ENCODE measurements at places on chromosomes 6 and 20.
A peak's percentile ranks its signal among the peaks of the same experiment; 100 is the strongest.

DNA sequence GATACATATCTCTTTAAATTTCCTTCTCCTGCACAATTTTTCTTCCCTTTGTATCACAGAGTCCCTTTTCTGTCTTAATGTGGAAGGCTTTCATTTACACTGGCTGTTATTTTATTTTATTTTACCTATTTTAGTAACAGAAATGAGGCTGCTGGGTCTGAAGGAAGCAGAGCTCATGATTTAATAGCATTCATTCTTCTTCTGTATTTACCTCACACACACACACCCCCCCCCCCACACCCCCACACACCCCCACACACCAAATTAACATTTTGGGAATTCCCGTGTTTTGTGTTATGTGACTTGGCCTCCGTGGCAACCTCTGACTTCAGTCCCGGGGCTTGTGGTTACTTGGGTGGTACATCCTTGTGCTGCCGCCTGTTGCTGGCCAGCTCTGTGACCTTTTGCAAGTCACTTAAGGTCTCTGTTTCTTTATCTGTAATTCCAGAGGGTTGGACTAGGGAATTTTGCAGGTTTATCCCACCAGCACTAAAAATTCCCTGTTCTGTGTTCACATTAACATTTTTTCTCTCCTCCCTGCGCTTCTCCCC, 108.8 kb downstream of the TIAM2 start:
- peak; percentile 39 for DNase-seq

- no peak for DNase-seq
Observed at GRCh38 chr20:54048481-54048880, 21.9 kb downstream of the BCAS1 start.

GRCh38 chr20:44600758-44601201, 18.4 kb downstream of the PKIG start:
- no peak for DNase-seq

DNA sequence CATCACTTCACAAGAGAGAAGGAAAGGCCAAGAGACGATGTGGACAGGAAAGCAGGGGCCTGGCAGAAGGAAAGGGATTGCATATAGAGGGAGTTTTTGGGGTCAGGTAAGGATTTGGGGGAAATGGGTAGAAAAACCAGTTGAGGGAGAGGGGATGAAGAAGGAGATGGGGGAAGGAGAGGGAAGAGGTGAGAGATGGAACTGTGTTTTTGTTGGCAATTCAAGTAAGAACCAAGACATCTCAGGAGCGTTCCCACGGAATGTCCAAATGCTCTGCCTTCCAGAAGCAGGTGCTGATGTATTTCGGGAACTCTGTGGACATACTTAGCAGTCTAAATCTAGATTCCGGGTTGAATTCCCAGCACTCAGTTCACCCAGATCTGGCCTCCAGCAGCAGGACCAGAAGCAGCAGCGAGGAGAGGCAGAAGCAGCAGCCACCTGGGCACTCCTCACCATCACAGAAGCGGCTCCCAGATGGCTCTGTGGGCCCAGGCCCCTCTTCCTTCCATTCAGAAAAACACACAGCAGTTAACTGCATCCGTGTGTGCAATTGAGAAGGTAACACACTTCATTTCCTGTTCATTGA, 88.8 kb downstream of the DZANK1 start:
- no peak for DNase-seq

- no peak for DNase-seq
Observed at GRCh38 chr6:13560651-13561044, 13.8 kb upstream of the SIRT5 start.

DNA sequence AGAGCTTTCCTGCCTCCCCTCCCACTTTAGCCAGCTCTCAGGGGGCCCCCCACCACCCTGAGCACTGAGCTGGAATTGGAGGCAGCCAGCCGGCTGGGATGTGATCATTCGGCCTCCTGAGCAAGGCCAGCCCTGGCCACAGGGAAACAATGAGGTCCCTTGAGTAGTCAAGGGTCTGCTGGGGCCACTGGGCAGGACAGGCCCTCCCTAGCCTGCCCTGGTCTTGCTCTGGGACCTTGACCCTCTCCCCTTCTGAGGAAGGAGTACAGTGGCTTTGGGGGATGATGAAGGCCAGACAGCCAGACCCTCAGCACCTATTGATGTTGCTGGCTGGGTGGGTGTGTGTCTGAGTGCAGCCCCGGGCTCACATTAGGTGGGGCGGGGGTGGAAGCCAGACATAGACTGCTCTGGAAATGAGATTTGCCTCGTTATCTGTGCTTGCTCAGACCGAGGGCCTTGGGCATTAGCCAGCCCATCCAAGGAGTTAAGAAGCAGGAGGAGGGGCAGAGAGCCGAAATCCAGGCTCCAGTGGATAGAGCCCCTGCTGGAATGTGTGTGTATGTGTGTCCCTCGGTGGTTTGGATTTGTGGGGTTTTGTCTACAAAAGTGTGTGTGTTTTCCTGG, 21.3 kb downstream of the CD40 start:
- no peak for DNase-seq

DNA sequence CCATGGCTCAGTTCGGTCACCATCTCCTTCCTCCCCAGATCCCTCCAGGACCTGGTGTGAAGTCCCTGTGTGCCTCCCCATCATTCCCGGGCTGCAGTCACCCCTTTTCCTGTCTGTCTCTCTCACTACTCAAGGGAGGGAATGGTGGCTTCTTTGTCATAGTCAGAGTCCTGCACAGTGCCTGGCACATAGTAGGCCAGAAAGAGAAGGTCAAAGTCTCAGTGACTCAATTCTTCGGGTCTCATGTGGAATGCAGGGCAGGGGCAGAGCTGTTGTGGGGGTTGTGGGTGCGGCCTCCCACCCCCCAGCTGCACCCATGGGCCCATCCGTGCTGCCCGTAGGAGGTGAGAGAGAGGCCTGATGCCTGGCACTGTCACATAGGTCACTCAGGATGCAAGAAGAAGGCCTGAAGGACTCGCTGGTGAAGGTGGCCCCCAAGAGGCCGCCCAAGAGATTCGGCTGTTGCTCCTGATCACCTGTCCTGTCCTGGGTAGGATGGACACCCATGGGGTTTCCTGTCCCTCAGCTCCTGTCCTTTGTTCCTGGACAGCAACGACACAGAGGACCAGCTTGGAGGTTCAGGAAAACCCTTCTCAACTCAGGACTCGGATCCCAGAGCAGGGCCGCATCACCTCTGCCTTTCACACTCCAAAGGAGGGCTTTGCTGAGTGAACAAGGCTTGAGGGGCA, 34.1 kb downstream of the RAB44 start:
- DNase-seq, result no peak

GRCh38 chr6:29531668-29532067, 27.9 kb downstream of the UBD start:
- peak; percentile 76 for DNase-seq

DNA sequence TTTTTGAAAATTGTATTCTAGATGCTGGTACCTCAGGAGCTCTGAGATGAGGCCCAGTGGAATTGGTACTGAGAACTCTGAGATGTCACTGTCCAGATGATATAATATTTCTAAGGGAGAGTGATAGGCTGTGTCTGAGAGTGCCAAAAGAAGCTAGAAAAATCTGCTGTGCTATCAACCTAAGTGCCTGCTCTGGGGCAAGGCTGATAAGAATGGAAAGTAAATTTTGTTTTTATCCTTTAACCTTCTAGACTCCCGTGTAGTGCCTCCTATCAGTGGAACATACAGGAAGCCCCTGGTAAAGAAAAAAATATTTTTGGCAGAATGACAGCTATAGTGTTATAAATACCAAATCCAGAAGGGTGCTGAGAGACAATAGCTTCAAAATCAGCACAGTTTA, 348.2 kb downstream of the TFAP2B start:
- DNase-seq, result no peak

DNA sequence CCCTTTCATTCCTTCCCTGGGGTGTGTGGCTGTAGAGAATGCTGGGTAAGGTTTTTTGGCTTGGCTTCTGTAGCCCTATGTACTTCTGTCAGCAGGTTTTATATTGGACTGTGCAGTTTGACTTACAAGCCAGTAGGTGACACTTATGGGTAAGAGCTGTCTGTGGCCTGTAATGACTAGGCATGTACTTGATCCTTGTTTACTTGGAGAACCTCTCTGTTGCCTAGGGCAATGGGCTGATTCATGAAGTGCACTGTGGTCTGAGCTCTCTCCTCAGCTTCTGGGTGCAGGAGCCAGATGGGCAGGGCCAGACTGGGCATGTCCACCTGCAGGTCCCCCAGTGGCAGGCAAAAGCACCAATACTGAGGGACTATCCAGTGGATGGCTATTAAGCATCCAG, 544.6 kb downstream of the ADGRB3 start:
- DNase-seq, result peak; percentile 16

DNA sequence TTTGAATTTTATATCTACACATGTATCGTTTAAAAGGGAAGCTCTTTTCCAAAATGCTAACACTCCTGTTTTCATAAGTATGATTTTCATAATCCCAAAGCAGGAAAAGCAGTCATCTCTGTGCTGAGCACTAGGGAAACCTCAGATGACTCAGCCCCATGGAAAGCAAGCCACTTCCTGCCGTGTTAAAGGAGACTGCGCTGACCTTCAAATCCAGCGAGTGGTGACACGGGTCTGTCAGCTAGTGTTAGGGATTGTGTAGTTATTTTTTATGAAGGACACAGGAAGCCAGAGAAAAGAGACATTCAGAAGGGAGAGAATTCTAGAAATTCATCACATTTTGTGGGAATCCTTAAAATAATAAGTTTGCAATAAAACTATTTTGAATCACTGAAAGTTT, 57.0 kb upstream of the CD93 start:
- DNase-seq, result peak; percentile 86

GRCh38 chr6:53151676-53152075, 3.0 kb upstream of the GCM1 start:
- peak; percentile 31 for DNase-seq

GRCh38 chr6:165862813-165863212, 199.8 kb upstream of the PDE10A start:
- DNase-seq, result no peak

DNA sequence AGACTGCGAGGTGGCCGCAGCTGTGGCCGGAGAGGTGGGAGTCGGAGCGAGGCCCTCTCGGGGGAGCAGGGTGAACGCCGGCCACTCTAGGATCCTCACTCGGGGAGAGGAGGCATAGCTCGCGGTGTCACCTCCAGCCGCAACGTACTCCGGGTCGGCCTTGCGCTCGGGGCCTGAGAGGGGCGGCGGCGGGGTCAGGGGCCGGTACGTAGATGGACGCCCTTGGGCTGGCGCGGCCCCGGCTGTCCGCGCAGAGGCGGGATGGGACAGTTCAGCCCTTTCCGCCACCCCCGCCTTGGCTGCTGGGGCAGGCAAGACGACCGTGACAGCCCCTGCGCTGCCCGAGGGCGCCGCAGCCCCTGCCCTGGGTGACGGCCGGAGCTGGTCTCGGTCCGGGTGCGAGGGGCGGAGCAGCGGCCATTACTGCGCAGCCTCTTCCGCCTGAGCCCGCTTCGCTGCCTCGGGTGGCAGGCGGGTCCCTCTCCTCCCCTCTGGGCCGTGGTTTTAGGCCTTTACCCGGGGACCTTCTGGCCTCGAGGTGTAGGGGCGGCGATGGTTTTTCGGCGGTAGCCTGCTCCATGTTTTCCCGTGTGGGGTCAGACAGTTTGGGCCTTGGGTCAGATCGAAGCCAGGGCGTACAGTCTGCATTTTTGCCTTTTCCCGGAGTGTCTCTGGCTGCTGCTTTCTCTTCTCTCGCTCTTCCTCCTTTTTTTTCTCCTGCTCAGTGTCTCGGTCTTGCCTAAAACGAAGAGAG, 405 bp downstream of the RNF146 start:
- DNase-seq, result peak; percentile 62

DNA sequence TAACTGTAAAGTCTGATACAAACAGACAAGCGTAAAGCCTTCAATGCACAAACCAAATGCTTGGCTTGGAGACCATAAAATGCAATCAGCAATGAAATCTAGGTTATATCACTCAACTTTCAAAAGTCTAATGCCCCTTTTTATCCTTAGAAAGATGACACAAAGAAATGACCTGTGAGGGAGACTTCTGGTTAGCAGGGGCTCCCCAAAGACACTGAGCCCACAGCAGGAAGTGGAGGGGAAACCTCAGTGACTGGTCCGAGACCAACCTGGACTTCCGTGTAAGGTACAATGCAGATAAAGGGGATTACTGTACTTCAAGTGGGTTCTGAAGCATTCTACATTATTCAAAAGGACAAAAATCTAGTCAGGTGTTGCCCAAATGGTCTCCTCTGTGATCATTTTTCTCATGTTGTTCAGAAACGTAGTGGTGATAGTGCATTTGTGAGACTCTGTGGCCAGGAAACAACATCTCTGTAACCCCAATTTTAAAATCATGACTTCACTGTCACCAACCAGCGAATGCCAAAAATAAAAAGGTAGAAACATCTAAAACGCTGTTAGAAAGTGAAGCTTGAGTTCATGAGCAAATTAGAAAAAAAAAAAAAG, 88.2 kb downstream of the HIVEP2 start:
- DNase-seq, result no peak

DNA sequence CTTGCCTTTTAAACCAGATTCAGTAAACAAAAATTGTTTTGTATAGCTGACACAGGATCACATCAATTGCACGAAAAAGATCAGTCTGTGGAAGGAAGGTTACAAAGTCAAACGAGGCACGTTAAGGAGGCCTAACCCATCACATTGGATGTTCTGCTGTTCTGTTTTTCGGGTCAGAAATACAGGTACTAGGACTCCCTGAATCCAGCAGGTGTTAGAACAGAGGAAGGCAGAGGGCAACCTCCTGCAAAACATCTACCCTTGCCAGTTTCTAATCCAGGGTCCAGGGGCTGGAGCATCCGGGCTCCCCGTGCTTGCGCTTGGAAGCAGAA, 64.6 kb downstream of the PLG start:
- no peak for DNase-seq

DNA sequence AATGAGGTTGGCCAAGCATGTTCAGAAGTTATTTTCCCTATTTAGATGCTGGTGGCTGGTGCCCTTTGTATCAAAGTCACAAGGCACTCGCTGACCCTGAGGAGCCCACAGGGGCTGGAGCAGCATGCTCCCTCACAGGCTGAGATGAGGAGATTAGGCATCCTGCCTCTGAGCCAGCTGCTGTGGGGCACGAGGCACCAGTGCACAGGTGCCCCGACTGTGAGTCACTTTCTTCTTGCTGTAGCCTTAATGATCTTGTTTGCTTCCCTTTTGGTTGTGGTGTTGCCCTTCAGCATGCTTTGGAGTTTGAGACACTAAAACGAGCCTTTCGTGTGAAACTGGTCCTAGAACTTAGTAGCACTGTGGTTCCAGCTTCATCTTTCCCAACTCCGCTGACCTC, 4.3 kb downstream of the PSMG4 start:
- DNase-seq, result no peak

All from EL (cell line).